Karpas-422 (cell line): ENCODE measurements at places on chromosomes 11 and 22. TPM values are rescaled to one million over a fixed set of nuclear protein-coding genes. Genes with fewer than 3 reads are reported as not detected.

DNA sequence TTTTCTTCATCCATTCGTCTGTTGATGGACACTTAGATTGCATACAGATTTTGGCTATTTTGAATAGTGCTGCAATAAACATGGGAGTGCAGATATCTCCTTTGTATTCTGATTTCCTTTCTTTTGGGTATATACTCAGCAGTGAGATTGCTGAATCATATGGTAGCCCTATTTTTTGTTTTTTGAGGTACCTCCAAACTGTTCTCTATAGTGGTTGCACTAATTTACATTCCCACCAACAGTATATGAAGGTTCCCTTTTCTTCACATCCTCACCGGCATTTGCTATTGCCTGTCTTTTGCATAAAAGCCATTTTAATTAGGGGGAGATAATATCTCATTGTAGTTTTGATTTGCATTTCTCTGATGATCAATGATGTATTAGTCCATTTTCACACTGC is 96.1 kb downstream of the PRR5L start:
- DNase-seq, result peak; percentile 47

- DNase-seq, result no peak
Observed at GRCh38 chr11:45599161-45599943, 66.1 kb downstream of the CHST1 start.

Gene RBMXL2
- total RNA-seq, result 0.14 TPM in 1 of 2 replicates, not detected in the other

DNA sequence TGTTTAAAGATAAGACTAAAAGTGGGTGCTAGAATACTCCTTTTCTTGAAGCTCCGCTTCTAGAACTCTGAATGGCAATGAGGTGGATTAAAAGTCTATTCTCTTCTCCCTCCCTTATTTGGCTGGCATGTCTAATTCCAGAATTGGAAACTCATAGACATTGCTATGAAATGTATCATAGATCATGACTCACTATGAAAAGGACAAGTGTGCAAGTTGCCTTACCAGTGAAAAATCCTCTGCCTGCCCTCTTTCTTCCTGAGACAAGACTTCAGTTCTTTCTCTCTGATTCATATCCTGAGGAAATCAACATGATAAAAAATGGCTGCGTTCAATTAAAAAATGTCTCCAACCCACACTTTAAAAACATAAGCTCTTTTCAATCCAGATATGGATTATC is 73.2 kb upstream of the BLID start:
- DNase-seq, result no peak

Gene SOX6
- total RNA-seq, result not detected in 2 replicates

DNA sequence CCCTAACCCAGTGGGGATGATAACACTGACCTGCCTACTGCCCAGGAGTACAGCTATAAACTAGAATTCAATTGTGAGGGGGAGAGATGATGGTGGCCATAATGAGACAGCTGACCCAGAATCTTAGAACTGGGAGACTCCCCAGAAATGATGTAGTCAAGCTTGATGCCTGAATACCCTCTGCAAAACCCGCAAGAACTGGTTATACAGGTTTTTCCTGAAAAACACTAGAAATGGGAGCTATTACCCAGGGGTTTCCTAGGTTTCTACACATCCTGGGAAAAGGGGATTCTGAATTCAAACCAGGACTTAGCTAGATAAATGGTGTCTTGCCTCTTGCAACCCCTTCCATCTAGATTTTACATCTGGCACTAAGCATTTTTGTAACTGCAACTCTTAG is 113.8 kb upstream of the NARS2 start:
- no peak for DNase-seq

DNA sequence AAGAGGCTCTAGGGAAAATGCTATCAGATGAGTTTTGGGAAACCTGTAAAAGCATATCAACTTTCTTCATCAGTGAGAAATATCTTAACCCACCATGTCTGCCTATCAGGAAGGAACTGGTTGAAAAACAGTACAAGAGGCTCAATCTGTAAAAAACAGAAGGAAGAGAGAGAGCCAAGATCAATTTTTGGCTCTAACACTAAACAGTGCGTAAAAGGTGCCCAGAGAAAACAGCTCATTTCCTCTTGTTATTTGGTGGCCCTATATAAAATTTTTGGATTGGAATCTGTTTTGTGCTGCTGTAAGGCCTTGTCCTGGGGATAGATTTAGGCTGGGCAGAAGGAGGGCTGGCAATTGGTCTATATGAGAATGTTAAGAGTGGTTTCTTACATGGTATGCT is 12.1 kb downstream of the MS4A2 start:
- DNase-seq, result no peak

GRCh38 chr11:70755410-70756158 is 357.3 kb downstream of the CTTN start:
- peak; percentile 83 for DNase-seq

DNA sequence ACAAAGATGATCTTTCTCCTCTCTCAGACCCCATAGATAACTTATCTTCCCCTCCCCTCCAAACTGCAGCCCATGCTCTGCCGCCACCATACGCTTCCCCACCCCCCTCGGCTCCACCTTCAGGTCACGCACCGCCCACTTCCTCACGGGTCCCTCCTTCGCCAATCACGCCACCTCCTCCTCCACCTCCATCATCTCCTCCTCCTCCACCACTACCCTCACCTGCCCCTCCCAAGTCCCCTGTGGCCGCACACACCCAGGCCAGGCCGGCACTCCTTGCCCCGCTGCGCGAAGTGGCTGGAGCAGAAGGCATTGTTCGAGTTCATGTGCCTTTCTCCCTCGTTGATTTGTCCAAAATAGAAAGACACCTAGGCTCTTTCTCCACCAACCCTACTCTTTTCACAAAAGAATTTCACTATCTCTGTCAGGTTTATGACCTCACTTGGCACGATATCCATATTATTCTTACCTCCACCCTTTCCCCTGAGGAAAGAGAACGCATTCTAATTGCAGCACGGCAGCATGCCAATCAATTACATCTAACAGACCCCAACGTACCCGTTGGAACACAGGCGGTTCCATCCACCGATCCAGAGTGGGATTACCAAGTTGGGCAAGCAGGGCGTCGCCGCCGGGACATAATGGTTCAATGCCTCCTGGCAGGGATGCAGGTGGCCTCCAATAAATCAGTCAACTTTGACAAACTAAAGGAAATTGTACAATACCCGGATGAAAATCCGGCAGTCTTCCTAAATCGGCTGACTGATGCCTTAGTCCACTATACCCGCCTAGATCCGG is 12.3 kb upstream of the OR56A3 start:
- DNase-seq, result no peak
